ENCODE measurements at places on chromosomes 3 and 15.
A peak's percentile ranks its signal among the peaks of the same experiment; 100 is the strongest.

DNA sequence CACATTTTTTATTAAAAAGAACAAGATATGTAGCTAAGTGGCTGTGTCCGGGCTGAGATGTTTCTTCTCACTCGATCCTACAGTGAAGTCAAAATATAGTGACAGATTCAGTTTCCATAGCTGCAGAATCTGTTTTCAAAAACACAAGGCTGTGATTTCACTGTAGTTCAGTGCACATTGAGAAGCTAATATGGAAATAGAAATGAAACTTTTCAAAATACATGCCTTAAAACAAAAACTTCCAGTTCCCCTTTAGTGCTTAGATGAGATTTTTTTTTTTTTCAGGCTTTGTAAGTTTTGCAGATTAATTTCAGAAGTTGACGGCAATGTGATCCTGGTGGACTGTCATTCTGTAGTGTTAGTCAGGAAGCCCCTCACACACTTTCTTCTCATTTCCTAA lies 23.8 kb upstream of the TRAK1 start:
- no peak for DNase-seq

- DNase-seq, result no peak
These were observed 3.1 kb downstream of the MELTF start for GRCh38 chr3:197026481-197026866.

- DNase-seq, result peak; percentile 50
These were observed 263.6 kb upstream of the HES1 start for GRCh38 chr3:193872265-193872753.

DNA sequence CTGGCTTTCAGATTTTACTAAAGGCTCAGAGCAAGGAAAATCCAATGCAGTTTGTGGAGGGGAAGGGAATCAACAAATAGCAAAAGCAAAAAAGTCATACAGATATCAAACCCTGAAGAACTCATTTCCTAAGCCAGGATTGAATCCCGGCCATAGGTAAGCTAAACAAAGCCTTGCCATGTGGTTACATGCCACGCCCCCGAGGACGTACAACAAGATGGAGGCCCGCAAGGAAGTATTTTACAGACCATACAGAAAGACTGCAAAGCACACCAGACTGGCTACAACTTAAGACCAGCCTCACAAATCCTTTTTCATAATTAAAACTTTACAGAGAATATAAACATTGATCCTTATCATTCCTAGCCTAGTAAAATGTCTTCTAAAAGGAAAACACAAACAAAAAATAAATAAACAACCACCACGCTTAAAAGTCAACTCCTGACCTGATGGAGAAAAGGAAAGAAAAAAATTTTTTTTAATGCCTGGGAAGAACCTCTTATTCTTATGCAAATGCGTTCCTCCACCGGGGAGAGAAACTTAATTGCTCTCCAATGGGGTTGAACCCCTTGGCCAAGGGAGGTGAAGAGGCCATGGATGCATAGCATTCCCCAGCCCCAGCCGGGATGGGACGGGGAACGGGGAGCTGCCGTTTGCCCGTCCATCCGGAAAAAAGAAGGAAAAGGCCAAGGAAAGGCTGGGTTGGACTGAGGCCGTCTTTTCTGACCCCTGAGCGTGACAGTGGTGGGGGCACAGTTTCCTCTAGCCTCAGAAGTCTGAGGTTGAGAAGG lies 39.3 kb downstream of the IL1RAP start:
- no peak for DNase-seq

GRCh38 chr3:129428007-129428375 lies 445 bp downstream of the EFCAB12 start:
- DNase-seq, result no peak

- DNase-seq, result no peak
These were observed 6.6 kb downstream of the SOX2 start for GRCh38 chr3:181718369-181718768.

DNA sequence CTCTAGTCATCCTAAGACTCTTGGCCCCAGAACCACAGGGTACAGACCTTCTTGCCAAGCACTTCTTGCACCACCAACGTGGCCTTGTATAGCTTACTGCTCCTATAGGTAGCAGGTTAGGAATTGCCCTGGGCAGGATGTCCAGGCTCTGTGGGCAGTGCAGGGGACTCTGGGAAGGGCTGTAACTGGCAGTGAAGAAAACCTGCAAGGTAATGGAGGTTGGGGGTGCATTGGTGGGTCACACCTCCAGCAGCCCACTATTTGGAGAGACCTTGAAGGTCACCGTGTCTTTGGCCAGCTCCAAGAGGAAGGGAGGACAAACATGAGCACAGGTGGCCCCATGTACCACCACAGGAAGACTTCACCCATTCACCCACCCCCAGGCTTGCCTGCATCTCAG lies 21.3 kb upstream of the XYLB start:
- no peak for DNase-seq

DNA sequence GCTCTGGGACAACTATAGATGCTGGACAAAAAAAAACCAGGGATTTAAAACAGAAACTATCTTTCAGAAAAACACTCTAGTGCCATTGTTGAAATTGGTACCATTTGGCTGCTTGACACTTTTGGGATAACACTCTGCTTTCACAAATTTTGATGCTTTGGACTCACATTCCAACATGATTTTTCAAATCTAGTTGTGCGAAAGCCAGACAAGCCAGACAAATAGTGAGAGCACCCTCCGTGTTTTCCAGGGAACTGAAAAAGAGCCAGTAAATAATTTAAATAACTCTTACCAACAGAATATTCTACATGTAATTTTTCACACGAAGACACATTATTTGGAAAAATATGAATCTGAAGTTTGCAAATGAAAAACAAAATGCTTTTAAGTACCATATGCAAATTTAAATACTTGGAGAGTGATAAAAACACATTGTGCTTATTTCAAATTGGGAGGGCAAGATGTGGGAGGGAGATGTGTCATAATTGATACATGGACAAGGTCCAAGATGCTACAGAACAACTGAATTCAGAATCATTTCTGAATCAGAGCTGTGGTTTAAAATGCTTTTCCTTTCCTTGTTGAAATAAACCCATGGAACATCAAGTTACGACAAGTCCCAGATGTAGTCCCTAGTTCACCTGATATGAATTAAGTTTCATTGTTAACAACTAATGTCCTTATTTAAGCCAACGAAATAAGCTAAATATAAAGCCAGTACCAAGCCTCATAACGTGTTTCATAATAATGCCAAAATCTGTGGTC lies 144.2 kb upstream of the SOX2 start:
- DNase-seq, result no peak

GRCh38 chr15:50797926-50798325 lies 32.4 kb upstream of the SPPL2A start:
- no peak for DNase-seq

GRCh38 chr3:68378631-68379030 lies 553.7 kb downstream of the TAFA4 start:
- DNase-seq, result no peak

DNA sequence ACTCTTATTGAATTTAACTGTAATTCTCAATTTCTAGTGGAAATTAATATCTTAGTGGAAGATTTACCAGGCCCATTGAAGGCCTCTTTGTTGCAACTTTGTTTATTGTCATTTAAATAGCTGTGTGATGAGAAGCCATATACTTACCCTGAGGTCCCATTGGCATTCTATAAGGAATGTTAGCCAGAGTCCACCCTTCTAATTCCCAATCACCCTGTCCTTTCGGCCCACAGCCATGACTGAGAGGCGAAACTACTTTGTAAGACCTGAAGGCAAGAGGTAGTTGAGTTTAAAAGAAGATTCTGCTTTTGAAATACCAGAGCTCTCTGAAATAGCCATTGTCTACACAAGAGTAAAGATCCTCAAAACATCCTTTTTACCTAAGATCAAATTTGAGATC lies 290.5 kb upstream of the RARB start:
- no peak for DNase-seq

DNA sequence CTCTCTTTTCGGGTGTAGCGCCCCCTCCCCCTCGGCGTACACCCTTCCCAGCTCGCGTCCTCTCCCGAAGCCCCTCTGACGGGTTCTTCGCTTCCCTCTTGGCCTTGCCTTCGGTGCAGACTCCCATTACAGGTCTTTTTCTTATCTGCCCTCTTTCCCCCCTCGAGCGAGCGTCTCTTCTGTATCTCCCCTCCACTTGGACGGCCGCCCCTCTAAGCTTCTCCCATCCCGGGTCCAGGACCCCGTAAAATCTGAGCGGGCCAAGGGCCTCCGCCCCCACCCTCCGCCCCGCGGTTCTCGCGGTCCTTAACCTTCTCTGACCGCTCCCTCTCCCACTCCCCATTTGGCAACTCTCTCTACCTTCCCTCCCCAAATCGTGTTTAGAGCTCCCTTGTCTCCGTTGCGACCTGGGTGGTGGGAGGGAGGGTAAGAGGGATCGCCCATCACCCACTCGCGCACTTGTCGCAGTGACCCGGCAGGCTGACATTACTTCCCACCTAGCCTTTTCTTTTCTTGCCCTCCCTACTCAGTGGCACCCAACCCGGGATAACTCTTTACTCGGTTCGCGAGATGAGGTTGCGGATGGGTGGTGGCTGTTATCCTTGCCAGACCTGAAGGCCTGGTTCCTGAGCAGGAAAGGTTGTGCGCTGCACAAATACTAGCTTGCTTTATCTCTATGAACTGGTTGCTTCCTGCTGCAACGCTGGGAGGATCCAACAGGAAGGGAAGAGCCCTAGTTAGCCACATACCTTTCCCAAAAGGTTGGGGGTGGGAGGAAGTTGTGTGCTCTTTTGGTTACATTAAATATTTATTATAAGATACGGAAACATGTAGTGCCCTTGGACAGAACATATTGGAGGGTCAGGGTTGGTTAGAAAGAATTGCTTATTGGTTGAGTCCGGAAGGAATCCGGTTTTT lies 922 bp downstream of the RAB11A start:
- DNase-seq, result no peak

GRCh38 chr3:68163062-68163461 lies 508.6 kb upstream of the SUCLG2 start:
- DNase-seq, result no peak

- no peak for DNase-seq
These were observed 7.4 kb downstream of the SQOR start for GRCh38 chr15:45641999-45642932.

GRCh38 chr3:183637106-183637486 lies 1.7 kb downstream of the KLHL24 start:
- DNase-seq, result no peak
